C1 segment of cervical spinal cord (tissue), 14 donors: ENCODE measurements at places on chromosomes 7 and 10.

DNA sequence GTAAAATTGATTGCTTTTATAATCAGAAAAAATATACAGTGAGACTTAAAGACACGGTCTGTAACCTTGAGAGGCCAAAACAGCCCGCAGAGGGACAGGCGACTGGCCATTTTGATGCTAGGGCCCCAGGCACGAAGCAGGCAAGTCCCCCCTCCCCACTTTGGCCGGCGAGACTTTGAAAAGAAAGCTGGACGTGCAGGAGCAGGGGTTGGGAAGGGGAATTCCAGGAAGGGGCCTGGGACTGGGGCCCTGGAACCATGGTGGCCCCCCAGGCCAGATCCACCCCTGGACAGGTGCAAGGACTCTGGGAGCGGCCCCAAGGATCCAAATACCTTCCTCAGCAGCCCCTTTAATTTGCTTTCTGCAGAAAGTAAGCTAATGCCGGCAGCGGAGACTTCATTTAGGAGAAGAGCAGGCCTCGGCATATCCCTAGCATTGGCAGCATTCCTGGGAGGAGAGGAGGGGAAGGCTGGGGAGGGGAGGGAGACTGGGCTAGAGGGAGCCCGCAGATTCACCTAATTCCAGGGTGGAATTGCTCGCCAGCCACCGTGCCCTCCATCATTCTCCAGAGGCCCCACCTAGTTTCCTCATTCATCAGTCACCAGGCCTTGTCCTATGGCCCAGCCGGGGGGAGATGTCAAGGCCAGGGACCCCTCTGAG lies 24.9 kb upstream of the TNRC18 start:
- DNase-seq: no peak

GRCh38 chr7:37081436-37081835 lies 357.1 kb upstream of the AOAH start:
- no peak for DNase-seq

GRCh38 chr10:27745732-27746396 lies at the start of gene MKX:
TSS of gene MKX (minus strand) at chr10:27745819. CDS start at chr10:27743415, 2,404 bp downstream.
- no peak for DNase-seq

DNA sequence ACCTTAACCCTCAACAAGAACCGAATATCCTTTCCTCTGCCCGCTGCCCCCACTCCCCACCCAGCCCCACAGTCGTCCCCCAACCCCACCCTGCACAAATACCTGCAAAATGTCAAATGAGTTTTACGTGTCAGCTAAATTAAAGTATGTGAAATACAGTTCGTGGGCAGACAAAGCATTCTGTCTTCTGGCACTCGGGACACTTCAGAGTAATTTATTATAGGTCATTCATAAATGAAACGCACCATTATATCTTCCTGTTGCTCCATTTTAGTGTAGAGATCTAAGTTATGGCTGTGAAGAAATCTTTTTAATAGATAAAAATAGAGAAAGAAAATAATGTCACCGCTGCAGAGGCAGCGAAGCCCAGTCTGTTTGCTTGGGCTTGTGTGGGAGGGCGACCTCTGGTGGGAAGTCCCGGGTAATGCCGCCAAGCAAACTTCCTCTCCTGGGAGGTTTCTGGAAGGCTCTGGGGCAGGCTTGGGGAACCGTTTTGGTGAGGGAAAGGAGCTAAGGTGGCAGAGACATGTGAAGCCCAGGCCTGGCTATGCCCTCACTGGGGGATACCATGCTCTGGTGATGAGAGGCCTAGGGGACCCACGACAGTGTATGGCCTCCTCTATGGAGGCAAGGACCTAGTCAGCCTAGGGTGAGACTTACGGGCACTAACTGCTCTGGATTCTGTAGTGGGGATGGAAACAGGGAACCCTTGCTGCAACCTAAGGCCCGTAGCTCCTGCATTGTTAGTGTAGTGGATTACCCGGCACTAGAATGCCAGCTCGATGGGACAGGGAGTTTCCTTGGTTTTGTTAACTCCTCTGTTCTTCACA lies 604.9 kb downstream of the LRMDA start:
- peak; percentile 73 for DNase-seq

GRCh38 chr10:6124666-6125065 lies 35.8 kb downstream of the RBM17 start:
- no peak for DNase-seq
